ENCODE measurements at places on chromosomes 13 and 19. TPM values are rescaled to one million over a fixed set of nuclear protein-coding genes. Genes with fewer than 3 reads are reported as not detected.

DNA sequence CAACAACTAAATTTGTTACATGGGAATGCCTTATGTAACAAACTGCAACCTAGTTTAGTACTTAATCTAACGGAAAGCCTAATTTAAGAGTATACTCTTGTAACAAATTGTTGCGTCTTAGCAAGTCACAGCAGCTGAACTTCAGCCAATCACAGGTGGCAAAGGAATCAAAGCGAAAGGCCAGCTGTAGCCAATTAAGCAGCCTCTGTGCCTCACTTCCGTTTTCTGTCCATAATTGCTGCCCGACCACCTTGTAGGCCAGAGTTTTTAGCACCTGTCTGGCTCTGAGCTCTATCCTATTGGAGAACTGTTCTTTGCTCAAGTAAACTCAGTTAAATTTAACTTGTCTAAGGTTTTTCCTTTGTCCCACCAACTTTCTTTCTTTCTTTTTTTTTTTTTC is 18.1 kb upstream of the HSPH1 start:
- H3K4me3 ChIP-seq: no peak overlapping the region
- no peaks in the 10 kb centered on the region for H3K4me1 ChIP-seq
- H3K27me3 ChIP-seq: no peaks in the 10 kb centered on the region
- DNase-seq: no peak

DNA sequence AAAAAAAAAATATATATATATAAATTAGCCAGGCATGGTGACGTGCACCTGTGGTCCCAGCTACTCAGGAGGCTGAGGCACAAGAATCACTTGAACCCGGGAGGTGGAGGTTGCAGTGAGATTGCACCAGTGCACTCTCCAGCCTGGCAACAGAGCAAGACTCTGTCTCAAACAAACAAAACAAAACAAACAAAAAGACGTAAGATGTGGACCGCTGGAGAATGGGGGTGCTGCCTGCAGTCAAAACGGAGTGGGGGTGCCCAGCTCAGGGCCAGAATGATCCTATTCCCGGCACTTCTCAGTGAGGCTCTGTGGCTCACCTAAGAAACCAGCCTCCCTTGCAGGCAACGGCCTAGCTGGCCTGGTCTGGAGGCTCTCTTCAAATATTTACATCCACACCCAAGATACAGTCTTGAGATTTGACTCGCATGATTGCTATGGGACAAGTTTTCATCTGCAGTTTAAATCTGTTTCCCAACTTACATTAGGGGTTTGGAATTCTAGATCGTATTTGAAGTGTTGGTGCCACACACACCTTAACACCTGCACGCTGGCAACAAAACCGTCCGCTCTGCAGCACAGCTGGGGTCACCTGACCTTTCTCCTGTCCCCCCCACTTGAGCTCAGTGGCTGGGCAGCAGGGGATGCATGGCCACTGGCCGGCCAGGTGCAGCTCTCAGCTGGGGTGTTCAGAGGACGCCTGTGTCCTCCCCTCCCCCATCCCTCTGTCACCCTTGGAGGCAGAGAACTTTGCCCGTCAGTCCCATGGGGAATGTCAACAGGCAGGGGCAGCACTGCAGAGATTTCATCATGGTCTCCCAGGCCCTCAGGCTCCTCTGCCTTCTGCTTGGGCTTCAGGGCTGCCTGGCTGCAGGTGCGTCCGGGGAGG is at the start of gene F7:
TSS of gene F7 (plus strand) at position 760 of the 889 bp plus-strand sequence. CDS start at position 811, 51 bp downstream.
- DNase-seq: no peak
- no peaks in the 10 kb centered on the region for H3K36me3 ChIP-seq
- no peak within 1 kb of the TSS for H3K4me3 ChIP-seq
- no peaks in the 10 kb centered on the region for H3K4me1 ChIP-seq
- no peaks in the 10 kb centered on the region for H3K27me3 ChIP-seq

DNA sequence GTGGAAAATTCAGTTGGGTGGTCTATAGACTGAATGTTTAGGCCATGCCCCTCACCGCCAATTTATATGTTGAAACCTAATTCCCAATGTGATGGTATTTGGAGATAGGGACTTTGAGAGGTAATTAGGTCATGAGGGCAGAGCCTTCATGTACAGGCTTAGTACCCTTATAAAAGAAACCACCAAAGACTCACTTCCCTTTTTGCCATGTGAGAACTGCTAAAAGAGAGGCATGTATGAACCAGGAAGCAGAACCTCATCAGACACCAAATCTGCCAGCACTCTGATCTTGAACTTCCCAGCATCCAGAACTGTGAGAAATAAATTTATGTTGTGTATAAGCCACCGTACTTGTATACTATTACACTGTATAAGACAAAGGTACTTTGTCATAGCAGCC is 40.6 kb downstream of the UQCRFS1 start:
- no peak for DNase-seq
- no peak overlapping the region for H3K27ac ChIP-seq
- no peaks in the 10 kb centered on the region for H3K4me1 ChIP-seq
- H3K27me3 ChIP-seq: no peaks in the 10 kb centered on the region

FBXO27 gene
- total RNA-seq: 26.4 TPM

NMRK2 gene
- 0.64 TPM for total RNA-seq

LILRA6 gene
- not detected for total RNA-seq

Measured in prostate gland (tissue), 2 donors.